ENCODE measurements at places on chromosomes 11 and 22.

- DNase-seq, result no peak
Observed at GRCh38 chr22:19121631-19122142, 525 bp downstream of the DGCR2 start.

- DNase-seq, result no peak
Observed at GRCh38 chr11:45362636-45363035, 76.5 kb upstream of the SYT13 start.

GRCh38 chr11:95078526-95078925 is 11.1 kb upstream of the ENDOD1 start:
- DNase-seq, result no peak

DNA sequence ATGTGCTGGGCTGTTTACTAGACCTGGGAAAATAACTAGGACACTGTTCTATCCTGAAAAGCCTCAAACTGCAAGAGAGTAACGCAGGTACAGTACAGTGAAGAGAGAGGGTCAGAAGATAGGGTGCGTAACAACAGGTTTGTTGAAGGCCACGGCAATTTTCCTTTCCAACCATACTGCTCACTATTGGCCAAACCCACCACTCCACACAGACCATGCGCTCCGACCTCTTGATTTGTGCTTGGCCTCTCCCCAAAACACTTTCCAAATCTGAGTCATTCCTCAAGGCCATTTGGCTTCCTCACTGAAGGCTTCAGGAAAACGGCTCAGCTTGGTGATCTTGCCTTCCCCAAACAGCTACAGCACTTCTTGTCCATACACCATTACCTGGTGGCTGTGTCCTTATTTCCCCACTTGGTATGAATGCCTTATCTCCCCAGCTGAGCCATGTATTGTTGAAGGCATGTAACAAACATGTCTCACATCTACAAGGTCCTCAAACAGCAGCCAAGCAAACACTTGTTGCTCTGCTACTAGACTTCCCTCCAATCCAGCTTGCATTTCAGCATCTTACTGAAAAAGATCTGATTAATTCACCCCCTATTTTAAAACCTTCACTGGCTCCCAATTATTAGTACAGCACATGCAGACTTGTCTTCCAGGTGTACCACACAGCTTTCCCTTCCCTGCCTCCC is 40.9 kb downstream of the TCF20 start:
- DNase-seq, result peak; percentile 20

GRCh38 chr11:108226036-108226435 is 3.2 kb downstream of the ATM start:
- no peak for DNase-seq

DNA sequence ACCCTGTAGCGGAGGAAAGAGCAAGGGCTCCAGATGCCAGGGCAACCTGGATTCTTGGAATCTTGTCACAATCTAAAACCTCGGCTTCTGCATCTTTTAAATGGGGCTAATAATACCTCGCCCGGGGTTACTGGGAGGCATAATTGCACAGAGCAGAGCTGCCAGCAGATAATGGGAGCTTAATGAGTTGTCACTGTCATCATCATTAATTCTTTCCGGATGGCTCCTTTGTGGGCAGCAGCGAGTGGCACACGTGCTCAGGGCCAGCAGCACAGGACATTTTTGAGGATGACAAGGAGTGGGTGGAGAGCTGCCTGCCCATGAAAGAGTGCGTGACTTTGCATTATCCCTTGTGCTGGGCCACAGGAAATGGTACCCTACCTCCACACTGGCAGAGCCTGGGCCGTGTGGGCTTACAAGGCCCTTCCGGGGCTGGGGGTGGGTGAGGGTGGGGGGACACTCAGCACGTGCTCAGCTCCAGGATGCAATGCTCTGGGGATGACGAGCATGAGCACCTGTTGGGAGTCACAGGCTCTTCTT is 5.7 kb downstream of the PDGFB start:
- DNase-seq, result no peak

DNA sequence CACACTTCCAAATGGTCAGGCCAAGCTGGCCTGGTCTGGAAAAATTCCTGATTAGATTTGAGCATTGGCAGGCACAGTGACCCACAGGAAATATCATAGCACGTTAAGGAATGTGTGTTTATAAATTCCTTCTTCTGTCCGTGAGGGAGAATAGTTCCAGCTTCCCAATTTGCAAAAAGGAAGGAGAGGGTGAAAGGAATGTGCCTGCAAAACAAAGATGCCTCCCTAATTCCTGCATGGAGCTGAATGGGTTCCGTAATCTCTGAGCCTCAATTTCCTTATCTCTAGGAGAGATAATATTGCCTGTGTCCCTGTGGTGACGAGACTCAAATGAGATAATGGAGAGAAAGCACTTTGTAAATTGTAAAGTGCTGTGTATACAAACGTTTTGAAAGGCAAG is 105.1 kb downstream of the FEZ1 start:
- no peak for DNase-seq

- no peak for DNase-seq
Observed at GRCh38 chr11:67382276-67383136, 9.1 kb upstream of the CLCF1 start.

DNA sequence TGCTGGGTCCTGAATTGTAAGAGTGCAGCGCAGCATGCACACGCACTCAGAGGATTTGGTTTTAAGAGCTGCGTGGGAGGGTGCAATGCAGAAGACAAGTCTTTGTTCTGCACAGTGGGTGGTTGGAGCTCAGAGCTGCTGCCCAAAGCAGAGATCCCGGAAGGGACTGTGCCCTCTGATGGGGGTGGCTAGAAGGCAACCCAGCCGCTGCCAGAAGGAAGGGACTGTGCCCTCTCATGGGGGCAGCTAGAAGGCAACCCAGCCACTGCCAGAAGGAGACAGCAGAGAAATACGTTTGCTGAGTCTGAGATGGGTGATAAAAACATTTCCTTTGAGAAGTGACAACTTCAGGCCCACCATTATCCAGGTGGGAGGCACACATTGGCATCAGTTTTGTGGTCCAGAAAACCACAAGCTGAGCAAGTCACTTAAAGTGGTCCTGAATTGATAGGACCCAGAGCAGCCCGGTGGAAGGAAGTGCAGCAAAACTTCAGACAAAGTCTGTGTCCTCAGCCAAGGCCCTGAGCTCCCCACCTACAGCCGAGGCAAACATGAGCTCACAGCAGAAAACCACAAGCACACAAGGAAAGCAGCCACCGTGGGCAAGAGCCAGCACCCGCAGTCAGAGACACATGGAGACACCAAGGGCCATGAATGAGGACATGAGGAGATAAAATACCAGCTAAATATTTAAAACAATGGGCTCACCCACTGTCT is 4.3 kb downstream of the KRTAP5-6 start:
- no peak for DNase-seq

GRCh38 chr11:45739866-45740265 is 65.1 kb upstream of the SLC35C1 start:
- DNase-seq, result no peak

GRCh38 chr11:121652971-121653370 is 200.2 kb upstream of the SORL1-AS1 start:
- DNase-seq, result no peak

DNA sequence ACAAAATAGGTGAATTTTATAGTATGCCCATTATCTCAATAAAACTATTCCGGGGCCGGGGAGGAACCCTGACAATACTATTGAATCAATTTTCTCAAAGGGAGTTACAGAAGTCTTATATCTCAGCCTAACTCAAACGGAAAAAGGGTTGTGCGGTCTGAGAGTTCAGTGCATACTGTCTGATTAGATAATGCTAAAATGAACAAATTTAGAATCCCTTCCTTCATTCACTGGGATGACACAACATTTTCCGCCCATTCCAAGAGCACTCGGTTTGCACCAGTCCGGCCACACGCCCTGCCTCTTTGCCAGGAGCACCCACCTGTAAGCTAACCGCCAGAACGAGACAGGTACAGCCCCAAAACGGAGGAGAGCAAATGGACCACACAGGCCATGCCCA is 50.0 kb upstream of the NFRKB start:
- DNase-seq, result no peak

- no peak for DNase-seq
Observed at GRCh38 chr11:85913513-85913912, 58.3 kb downstream of the CCDC83 start.

DNA sequence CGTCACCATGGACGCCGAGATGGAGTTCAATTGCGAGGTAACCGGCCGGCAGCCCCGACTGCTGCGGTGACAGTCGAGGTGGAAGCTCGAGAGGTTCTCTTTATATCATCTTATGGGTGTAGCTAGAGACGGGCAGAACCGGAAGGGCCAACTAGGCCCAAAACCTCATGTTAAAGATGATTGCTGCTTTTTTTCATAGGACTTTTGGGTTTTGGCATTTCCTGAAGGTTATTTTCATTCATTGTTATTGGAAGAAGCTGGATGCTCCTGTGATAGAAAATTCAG is 585 bp downstream of the NF2 start:
- no peak for DNase-seq

- DNase-seq, result no peak
Observed at GRCh38 chr11:129048911-129049310, 106.2 kb upstream of the TP53AIP1 start.

- no peak for DNase-seq
Observed at GRCh38 chr11:131640320-131640719, 269.9 kb downstream of the NTM start.

DNA sequence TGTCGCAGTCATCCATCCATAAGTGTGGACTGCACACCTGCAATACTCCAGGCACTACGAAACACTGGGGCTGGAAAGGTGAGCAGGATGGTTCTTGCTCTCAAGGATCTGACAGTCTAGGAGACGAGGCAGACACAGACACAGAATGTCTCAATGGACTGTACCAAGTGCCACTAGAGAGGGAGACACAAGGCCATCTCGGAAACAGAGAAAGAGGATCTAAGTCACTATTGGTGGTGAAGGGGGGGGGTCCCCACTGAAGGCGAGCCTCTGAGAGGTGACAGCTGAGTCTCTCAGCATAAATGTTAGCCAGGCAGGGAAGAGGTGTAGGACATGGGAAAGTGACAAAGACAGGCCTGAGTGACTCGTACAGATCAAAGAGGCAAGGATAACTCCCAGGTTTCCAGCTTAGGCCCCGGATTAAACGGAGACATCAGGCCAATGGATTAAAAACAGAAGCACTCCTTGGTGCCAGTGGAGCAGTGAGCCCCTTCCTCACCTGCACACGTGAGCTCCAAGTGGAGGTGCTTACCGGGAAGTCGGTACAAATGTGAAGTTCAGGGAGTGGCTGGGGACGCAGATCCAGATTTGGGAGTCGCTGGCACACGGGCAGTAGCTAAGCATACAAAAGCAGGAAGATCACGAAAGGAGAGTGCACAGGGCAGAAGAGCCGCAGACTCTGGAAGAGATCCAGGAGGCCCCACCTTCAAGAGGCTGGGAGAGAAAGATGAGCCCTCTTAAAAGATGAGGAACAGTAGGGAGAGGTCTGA is 117.2 kb downstream of the MICAL3 start:
- DNase-seq, result no peak

- DNase-seq, result no peak
Observed at GRCh38 chr11:111177037-111177871, 68.3 kb upstream of the POU2AF2 start.

GRCh38 chr22:32744176-32744959 is 57.1 kb upstream of the TIMP3 start:
- no peak for DNase-seq

DNA sequence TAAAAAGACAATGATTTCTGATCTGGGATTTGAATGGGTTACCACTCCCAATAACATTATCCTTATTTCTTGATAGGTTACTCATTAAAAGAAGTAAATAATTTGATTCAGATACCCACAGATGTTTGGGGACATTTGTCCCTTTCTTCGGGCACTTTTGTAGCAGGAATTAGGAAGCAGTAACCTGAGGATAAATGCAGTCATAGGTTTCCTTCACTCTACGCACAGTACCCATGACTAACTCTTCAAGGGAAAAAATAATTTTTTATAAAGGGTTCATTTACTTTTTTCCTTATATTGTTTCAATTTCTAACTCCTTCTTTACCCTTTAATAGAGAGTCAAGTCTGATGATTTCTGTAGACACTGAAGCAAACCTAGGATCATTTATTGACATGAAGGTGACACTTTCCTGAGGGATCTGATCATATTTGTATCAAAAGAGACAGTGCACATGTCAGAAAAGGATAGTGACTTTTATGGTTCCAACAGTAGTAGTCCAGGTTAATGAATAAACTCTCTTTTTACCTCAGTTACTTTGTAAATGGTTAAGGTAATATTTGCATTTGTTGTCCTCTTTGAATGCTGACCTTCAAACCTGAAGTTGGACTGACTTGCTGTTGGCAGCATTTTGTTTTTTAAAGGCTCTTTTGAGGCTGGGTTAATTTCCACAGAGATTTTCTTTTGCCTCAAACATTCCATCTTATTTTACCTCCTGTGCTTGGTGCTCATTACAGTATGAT is 1072.0 kb downstream of the LRRC4C start:
- DNase-seq, result no peak

- no peak for DNase-seq
Observed at GRCh38 chr11:86459682-86460460, 85.2 kb downstream of the CCDC81 start.

GRCh38 chr11:9703280-9703679 is 39.4 kb downstream of the SWAP70 start:
- no peak for DNase-seq

- no peak for DNase-seq
Observed at GRCh38 chr11:46280706-46281105, 3.2 kb downstream of the CREB3L1 start.

- no peak for DNase-seq
Observed at GRCh38 chr11:8038393-8038792, 42.6 kb upstream of the TUB start.

DNA sequence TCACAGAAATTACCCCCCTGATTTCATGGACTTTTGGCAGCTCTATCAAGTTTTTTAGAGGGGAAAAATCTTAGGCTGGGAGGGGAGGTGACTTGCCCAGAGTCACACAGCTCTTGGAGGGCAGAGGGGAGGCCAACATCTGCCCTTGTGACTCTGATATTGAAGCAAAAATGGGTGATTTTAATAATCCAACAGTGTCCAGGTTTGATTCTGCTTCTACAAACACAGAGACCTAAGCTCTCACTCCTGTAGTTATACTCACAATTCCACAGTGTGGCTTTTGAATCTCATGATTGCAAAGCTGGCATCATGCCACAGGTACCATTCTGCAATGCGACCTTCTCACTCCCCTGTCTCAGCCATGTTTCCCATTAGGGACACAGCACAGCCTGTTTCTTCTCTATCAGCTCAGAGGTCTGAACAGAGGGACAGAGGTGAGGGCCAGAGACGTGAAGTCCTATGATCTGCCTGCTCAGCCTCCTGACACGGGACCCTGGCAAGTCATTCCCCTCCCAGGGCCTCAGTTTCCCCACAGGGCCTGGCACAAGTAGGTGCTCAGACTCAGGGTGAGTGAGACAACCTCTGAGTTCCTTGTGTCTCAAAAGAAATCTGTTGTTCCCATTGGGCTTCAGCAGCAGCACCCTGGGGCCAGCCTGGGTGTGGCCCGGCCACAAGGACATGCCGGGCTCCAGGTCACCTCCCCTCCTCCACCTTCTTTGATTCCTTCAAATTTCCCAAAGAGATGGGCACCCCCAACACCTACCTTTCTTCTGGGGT is 766 bp downstream of the APOL2 start:
- no peak for DNase-seq

Data from AG09319 (cell line).